ENCODE measurements at places on chromosomes 7 and 10. TPM values are rescaled to one million over a fixed set of nuclear protein-coding genes. Genes with fewer than 3 reads are reported as not detected.

TAS2R3 gene
- total RNA-seq: 0.72 TPM

FRMPD2 gene
- total RNA-seq: not detected

ANKRD7 gene
- total RNA-seq: 0.18 TPM

ETV1 gene
- total RNA-seq: 21.1 TPM

CPA5 gene
- total RNA-seq: under 0.01 TPM

ITGB8 gene
- 10.8 TPM for total RNA-seq

PRKCQ gene
- total RNA-seq: under 0.01 TPM

CDC14C gene
- total RNA-seq: under 0.01 TPM

CACNA2D1 gene
- 21.9 TPM for total RNA-seq

HACD1 gene
- 23.6 TPM for total RNA-seq

DIP2C gene
- 8.6 TPM for total RNA-seq

SLC26A5 gene
- total RNA-seq: not detected

NKX2-3 gene
- not detected for total RNA-seq

PRSS1 gene
- total RNA-seq: not detected

DNA sequence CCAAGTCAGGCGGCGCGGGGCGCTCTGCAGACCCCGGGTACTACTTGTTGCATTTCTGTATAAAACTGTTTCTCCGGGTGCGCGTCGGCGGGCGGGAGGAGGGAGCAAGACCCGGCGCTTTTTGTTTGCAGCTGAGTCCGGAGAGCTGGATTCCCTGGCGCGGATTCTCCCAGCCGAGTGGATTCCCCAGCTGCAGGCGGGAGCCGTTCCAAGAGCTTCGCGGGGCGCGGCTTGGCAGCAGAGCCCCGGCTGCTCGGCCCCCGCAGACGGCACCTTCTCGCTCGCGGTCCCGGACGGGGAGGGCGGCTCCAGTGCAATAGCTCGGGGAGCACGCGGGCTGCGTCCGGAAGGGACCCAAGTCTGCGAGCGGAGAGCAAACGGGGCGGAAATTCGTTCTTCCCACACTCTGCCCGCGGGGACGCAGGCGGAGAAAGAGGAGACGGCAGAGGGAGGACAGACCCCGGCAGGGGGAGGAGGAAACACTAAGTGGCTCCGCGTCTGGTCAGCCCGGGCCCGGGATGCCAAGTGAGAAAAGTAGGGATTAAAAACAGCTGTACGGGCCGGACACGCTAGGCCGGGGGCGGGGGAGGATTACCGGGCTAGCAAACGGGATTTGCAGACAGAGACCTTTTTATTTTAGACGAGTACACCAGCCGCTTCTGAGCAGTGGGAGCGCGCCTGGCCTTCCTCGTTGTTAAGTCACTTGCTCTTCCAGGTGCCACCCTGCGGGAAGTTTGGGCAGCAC lies at the start of gene TRIL:
Gene TRIL (minus strand): TSS at position 96 of the 745 bp plus-strand sequence. CDS start 284 bp downstream, outside the sequence.
- DNase-seq: peak; percentile 50

DNA sequence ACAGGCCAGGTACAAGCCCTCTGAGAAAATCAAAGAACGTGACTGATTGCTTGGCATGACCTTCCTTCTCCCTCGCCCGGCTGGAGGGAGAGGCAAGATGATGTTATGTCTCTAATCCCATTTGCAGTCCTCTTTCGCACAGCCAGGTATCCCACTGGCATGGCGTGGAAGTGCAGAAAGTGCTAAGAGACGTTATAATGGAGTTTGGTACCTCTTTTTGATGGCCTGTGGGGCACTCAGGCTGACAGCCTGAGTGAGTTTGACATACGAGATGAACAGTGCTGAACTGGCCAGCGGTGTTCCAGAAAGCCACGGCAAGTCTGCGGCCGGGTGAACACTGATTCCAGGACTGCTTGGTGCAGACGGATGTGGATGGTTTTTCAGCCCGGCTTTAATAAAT lies 241.6 kb downstream of the RAB11FIP2 start:
- no peak for DNase-seq

DNA sequence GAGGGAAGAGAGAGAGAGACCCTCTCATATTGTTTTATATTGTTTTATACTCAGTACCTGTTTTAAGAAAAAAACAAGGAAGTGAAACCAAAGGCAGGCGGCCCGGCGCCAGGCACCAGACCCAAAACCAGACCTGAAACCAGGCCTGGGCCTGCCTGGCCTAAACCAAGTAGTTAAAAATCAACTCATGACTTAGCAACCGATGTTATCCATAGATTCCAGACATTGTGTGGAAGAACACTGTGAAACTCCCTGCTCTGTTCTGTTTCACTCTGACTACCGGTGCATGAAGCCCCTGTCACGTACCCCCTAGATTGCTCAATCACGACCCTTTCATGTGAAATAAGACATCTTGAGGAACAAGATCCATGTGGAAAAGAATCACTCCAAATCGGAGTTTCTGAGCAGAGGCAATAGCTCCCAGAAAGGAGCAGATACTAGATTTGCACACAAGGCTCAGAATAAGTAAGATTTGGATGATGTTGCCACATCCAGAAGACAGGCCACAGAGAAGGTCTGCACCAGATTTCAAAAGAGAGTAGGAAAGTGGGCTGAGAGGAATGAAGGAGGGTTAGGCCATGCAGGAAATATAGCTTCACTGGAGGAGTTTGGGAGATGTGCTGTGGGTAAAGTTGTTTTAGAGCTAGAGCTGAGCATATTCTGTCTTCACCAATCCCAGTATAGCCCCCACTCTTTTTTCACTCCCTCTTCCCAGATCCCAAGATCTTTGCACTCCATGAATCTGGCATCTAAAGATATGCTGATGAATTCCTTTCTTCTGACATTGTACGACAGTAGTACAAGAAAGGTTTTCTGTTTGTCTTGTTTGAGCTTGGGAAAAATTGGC lies 8.8 kb upstream of the ZNF248 start:
- no peak for DNase-seq

- DNase-seq: no peak
Observed at GRCh38 chr7:128908750-128909624, 1.5 kb downstream of the KCP start.

- DNase-seq: no peak
Observed at GRCh38 chr7:127812540-127812939, 160.5 kb downstream of the SND1 start.

GRCh38 chr7:150397346-150398107 lies 18.4 kb downstream of the ZNF775 start:
- no peak for DNase-seq

DNA sequence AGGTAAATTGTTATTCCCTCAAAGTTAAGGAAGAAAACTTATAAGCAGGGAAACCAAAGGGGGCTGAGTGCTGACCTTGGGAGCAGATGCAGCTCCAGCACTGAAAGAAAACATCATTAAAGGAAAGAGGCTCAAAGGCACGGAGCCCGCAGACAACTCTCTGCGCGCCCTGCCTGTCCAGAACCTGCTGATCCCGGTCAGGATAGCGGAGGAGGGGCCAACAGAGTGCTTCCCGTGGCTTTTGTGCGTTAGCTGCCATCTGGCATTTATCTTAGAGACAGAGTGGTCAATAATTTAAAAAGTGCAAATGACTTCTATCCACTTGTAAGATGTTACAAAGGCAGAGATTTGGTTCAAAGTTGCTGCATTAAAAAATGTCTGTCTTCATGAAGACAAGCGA lies 162.1 kb downstream of the FANK1 start:
- no peak for DNase-seq

GRCh38 chr7:129865093-129865924 lies 87.5 kb downstream of the UBE2H start:
- peak; percentile 69 for DNase-seq

DNA sequence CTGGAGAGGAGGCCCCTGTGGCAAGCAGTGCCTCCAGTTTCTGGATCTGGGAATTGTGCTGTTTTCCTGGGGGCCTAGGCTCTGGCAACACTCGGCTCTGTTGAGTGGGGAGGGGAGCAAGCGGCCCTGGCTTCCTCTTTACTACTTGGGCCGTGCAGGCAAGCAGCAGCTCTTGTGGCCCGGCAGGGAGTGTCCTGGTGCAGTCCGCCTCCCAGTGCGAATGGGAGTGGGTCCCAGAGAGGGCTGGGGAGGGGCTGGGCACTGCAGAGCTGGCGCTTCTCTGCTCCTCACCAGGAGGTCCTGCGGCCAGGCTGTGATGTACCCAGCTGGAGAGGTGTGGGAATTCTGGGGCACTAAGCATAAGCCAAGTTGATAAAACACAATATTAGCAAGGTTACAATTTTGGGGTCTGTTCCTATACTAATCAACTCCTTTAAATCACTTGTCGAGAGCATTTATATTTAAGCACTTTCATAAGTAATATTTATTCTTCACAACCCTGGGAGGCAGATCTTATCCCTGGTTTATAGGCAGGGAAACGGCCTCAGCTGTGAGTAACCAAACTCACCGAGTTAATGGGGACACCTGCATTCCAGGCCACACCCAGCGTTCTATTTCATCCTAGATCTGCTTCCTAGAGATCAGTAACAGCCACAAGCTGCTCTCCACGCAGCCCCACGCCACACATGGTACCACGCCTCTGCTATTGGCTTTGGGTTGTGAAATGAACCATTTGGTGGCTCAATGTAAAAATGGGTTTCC lies 183.4 kb upstream of the PLXNA4 start:
- DNase-seq: no peak

DNA sequence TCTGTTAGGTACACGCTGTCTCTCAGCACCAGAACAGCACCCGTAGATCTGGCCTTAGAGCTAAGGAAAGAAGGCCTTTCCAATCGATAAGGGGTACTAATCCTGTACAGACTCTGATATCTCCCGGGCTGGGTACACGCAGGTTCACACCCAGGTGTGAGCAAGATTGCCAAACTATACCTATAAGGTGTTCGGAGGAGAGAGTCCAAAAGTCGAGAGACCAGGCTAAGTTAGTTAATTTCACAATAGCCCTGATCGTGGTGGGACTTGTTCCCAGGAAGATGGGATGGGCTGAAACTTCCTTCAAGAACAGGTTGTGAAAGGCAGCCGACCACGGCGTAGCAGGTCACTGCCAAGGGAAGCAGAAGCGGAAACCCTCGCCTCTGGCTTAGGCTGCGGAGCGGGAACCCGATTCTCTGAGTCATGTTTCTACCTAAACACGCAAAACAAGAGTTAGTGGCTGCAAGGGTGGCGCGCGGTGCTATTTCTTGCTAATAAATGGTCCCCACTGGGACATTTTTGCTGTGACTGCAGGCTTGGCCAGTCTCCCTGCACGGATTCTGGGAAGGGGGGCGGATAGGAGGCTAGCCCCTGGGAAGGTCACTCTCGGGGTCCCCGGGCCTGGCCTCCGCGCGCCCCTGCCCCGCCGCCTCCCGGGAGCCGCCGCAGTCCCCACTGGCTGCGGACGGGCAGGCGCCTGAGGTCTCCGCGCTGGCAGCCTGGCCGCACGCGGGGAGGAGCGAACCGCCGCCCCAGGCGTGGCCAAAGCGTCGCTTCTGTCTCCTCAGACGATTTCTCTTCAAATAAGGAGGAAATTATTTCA lies 75.4 kb upstream of the PDSS1 start:
- peak; percentile 0 for DNase-seq

GRCh38 chr10:109205929-109206585 lies 717.3 kb downstream of the XPNPEP1 start:
- peak; percentile 93 for DNase-seq

DNA sequence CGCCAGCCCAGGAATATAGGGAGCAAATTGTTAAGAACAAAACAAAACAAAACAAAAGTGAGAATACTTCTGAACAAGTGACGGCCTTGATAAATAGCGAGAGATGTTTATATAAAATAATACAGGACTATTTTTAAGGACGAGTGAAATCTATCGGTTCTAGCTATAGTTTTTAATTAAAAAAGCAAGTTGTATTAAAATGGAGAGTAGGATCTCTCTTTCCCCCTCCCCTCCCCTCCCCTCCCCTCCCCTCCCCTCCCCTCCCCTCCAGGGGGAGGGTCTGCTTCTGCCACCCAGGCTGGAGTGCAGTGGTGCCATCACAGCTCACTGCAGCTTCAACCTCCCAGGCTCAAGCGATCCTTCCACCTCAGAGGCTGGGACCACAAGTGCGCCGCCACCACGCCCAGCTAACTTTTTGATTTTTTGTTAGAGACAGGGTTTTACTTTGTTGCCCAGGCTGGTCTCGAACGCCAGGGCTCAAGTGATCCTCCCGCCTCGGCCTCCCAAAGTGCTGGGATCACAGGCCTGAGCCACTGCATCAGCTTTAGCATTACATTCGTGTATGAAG lies 440 bp upstream of the TCAF1 start:
- DNase-seq: no peak

DNA sequence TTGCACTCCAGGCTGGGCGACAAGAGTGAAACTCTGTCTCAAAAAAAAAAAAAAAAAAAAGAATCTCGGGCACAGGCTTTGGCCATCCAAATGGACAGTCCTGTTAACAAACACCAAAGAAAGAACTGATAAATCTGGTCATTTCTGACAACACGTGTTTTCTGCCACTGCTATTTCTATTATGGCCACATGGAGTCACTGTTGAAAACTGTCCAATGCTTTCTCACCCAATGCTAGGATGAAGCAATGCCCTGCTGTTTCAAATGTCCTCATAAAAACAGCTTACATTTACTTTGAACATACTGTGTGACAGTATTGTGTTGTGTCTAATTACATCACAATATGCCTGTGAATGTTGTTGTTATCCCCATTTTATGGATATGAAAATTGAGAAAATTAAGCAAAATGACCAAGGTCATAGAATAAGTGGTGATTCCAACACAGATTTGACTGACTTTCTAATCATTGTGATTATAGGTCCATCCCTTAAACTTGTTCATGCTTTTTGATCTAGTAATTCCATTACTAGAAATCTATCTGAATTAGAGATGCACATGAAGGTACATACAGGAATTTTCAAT lies 19.9 kb upstream of the MAP3K8 start:
- peak; percentile 71 for DNase-seq

DNA sequence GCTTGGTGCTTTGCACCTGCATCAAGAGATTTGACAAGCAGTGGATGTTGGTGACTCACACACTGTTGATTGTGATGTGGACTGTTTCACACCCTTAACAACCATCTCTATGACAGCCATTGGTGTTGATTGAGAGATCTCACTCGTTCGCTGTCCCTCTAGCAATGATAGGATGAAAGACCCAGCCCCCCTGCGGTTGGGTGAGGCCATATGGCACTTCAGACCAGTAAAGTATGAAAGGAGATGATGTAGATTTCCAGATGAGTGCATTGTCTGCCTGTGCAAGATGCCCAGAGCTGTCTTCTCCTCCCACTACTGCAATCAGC lies 138.7 kb upstream of the PRR15 start:
- DNase-seq: no peak

DNA sequence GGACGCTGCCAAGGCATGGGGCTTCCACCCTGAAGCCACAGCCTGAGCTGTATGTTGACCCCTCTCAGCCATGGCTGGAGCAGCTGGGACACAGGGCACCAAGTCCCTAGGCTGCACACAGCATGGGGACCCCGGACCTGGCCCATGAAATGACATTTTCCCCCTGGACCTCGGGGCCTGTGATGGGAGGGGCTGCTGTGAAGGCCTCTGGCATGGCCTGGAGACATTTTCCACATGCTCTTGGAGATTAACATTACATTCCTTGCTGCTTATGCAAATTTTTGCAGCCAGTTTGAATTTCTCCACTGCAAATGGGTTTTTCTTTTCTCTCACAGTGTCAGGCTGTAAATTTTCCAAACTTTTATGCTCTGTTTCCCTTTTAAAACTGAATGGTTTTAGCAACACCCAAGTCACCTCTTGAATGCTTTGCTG lies 463.6 kb downstream of the ZWINT start:
- DNase-seq: no peak

DNA sequence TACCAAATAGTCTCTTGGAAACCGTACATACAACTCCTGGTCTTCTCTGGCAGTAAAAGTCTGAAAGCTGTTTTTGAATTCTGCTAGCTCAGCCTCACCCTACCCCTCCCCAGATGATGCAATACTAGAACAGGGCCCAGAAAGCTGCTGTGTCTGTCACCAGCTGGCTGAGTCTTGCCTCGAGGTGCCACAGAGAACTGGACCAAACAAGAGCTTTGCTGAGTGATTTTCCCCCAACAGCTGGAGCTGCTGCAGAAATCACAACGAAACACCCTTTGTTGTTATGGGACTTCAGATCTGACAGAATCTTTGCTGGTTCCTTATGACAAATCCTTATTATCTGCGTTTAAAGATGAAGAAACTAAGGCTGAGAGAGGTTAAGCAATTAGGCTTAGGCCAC lies 134.1 kb downstream of the SPAG6 start:
- DNase-seq: no peak

Measured in IMR-90 (cell line).